CD4-positive, alpha-beta T cell treated with Interleukin-4 for 1 hour (primary cell): ENCODE measurements at places on chromosomes 5 and 9.
A peak's percentile ranks its signal among the peaks of the same experiment; 100 is the strongest.

DNA sequence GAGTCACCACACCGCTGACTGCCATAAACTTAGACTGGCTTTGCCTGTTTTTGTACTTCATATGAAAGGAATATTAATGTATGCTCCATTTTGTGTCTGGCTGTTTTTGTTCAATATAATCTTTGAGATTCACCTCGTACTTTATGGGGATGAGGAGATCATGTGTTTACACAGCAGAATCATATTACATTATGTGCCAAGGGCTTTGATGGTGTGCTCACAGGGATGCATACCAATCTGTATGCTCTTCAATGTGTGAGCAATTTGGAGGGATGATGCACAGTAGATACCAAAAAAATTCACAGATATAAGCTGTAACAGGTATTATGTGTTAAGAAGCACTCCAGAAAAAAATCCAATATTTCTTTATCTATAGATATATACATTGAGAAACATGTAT lies 113.7 kb downstream of the GABRB2 start:
- no peak for DNase-seq

DNA sequence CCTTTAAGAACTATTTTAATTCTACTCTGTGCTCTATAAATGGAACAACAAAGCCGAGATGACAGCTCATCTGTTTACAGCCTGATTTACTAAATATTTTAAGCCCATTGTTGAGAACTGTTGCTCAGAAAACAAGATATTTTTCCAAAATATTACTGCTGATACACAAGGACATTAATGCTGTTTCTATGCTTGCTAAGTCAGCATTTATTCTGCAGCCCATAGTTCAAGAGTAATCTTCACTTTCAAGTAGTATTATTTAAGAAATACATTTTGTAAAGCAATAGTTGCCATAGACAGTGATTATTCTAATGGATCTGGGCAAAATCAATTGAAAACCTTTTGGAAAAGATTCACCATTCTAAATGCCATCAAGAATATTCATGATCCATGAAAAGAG lies 208.3 kb downstream of the CDH12 start:
- no peak for DNase-seq

GRCh38 chr5:1449081-1449630 lies 3.9 kb upstream of the SLC6A3 start:
- peak; percentile 6 for DNase-seq

GRCh38 chr5:178240341-178240741 lies 7.7 kb upstream of the PHYKPL start:
- DNase-seq: no peak

GRCh38 chr5:146466521-146467349 lies 19.6 kb downstream of the TCERG1 start:
- DNase-seq: no peak

DNA sequence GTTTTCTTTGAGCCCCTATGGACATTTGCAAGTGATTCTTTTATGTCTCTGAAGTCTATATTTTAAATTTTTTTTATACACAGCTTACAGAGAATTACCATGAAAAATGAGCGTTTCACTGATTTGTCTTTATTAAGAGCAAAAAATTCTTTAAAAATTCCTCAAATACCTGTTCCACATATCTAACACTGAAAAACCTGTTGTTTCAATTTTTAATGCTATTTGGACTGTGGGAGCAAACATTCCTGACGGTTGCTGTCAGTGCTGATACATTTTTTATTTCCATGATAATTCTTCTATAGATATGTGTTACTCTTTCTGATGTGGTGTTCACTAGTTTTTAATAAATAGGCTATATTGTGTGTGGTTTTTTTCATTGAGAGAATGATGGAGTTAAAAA lies 199.8 kb downstream of the GDNF start:
- DNase-seq: no peak
